ENCODE measurements at places on chromosomes 2 and 18.

DNA sequence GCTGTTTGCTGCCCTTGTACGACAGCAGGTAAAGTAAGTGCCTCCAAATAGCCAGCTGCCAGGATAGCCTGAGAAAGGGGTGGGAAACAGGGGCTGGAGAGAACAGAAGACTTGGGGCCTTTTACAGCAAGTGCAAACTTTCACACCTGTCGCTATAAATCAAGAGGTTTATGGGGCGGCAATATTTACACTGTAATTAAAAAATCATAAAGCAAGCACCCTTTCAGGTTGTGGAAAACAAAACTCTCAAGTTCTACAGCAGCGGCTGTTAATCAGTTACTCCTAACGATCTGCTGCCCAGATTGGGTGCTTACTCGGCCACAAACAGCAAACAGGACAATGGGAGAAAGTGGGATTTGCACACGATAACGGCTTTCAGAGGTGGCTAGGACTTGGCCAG lies 359.5 kb upstream of the ETAA1 start:
- no peak for DNase-seq

- peak; percentile 5 for DNase-seq
These were observed 29.6 kb downstream of the CSRNP3 start for GRCh38 chr2:165499131-165499530.

DNA sequence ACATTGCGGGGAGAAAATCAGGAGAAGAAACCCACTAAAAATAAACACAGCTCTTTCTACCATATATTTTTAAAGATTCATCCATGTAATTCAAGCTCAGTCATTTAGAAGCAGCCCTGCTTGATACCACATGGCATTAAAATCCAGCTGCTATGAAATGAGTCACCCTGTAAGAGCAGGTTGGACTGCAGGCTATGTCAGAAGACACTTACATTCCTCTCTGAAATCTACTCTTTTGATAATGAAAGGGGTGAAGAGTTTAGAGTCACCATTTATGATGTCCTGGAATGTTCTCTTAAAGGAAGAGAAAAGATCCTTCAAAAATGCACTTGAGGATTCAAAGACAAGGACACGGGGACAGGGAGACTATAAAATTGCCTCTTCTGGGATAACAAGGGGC lies 100.6 kb upstream of the APCDD1 start:
- DNase-seq: peak; percentile 26

DNA sequence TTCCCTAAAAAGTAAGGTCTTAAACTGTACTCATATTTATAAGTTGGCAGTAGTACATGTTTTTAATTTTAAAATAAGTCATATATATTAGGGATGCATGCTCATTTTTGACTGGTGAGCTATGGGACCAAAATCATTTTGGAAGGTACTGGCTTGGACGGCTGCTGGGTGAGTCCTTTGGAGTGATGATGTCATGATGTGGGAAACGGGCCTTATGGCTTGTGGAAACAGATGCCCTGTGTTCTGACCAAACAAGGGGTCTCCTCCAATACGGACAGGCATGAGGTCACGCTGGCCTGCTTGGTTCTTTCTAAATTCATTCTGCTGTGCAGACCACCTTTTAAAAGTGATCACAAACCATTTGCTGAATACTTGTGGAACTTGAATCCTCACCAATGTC lies 109.2 kb upstream of the MGAT5 start:
- DNase-seq: no peak

DNA sequence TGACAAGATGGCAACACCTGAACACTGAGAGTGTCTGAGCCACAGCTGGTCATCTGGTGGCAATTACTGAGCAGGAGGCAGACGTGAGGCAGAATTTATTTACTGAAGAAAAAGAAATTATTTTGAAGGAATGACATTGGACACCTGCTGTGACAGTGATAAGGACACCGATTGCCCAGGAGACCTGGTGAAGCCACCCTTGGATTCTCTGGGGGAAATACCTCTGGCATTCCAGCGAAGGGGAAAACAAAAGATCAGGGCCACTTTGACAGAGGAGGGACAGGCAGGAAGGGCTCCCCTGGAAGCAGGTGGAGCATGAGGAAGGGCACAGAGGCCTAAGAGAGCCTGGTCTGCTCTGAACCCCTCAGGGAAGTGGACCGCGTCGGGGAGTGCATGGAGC lies 85.4 kb upstream of the ALPP start:
- no peak for DNase-seq

- no peak for DNase-seq
These were observed 134.6 kb downstream of the MAP4K4 start for GRCh38 chr2:101832114-101832513.

DNA sequence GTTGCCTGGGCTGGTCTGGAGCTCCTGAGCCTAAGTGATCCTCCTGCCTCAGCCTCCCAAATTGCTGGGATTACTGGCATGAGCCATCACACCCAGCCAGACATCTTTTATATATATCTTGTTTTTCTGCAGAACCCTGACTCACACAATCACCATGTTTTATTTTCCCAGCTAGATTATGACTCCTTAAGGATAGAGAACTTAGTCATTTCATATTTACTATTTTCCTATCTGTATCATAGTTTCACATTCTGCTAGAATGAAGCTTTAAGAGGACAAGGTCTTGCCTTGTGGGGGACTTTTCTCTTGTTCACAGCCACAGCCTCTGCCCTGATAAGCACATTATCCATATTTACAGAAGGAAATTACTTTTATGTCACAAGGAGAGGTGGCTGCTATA lies 73.9 kb downstream of the LBH start:
- no peak for DNase-seq

GRCh38 chr2:200852605-200853004 lies 11.9 kb downstream of the CLK1 start:
- no peak for DNase-seq

- no peak for DNase-seq
These were observed 39.9 kb upstream of the ELOA2 start for GRCh38 chr18:47075098-47075883.

DNA sequence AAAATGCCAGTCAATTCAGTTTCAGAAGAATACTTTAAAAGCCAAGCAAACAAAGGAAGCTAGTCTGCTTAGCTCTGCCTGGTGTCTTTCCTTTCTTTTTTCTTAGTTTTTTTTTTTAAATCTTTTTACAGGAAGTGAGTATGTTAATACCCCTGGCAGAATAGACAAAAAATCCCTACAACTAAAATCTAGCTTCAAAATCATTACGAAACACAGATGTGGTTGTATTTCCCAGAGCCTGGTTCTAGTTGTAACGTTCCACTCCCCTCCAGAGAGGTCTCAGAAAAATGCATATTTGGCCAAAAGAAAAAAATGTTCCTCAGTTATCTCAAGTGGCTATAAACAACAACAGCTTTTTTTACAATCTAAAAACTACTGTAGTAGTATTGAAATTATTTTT lies 202.1 kb upstream of the RND3 start:
- DNase-seq: no peak

- no peak for DNase-seq
These were observed 144.1 kb upstream of the STK17B start for GRCh38 chr2:196315388-196316049.

DNA sequence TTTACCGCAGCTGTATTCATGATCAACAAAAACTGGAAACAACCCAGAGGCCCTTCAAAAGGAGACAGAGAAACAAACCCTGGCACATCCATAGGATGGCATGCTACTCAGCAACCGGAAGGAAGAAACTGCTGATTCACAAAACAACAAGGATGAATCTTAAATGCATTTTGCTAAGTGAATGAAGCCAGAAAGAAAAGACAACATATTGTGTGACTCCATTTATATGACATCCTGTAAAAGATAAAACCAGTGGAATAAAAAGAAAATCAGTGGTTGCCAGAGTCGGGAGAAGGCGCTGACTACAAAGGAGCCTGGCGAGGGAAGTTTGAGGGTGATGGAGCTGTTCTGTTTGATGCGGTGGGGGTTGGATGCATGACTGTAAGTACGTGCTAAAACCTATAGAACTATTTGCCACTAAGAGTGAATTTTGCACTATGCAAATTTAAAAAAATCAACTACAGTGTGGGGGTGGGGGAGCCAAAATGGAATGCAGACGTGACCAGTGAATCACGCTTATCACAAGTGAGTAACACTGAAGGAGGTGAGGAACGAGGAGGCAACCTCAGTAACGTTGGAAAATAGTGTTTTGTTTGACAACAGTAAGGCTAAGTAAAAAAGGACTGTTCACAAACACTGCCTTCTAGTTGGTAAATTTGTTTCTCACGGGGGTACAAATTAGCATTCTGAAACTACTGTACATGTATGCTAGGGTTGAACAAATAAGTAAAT lies 108.9 kb downstream of the INHBB start:
- no peak for DNase-seq

DNA sequence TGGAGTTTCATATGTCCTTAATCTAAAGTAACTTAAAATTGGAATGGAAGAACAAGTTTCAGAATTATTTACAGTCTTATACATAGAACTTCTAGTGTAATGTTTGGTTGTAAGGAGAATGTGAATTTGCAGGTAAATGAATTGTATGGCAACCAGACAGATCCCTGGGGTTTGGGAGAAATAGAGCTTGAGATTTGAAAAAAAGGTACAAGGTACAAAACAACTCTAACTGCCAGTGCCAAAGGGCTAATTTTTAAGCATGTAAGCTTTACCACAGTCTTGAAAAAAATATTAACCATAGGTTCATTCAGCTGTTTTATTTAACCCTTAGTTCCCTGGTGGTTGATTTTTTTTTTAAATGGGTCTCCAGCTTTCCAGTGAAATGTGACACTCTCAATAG lies 103.3 kb downstream of the ICA1L start:
- no peak for DNase-seq

- DNase-seq: no peak
These were observed 19.1 kb downstream of the NETO1 start for GRCh38 chr18:72848503-72849237.

- DNase-seq: no peak
These were observed 31.7 kb upstream of the ITPRID2 start for GRCh38 chr2:181859803-181860202.

DNA sequence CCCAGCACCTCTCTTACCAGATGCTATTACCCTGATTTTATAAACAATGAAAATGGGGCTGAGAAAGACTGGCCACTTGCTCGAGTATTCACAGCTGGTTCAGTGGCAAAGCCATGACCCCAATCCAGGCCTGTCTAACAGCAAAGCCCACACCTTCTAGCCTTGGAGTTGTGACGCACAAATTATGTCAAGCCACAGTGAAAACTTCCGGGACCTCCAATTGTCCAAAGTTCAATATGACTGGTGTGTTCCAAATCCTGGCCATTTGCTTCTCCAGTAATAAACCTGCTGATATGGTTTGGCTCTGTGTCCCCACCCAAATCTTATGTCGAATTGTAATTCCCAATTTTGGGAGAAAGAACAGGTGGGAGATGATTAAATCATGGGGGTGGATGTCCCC lies 64.7 kb upstream of the RIOK3 start:
- DNase-seq: no peak

- DNase-seq: no peak
These were observed 18.7 kb upstream of the TMEM200C start for GRCh38 chr18:5914016-5914415.

Measured in fibroblast of the conjunctiva (primary cell).